Foreskin keratinocyte (primary cell): ENCODE measurements at places on chromosomes 1 and 21.

DNA sequence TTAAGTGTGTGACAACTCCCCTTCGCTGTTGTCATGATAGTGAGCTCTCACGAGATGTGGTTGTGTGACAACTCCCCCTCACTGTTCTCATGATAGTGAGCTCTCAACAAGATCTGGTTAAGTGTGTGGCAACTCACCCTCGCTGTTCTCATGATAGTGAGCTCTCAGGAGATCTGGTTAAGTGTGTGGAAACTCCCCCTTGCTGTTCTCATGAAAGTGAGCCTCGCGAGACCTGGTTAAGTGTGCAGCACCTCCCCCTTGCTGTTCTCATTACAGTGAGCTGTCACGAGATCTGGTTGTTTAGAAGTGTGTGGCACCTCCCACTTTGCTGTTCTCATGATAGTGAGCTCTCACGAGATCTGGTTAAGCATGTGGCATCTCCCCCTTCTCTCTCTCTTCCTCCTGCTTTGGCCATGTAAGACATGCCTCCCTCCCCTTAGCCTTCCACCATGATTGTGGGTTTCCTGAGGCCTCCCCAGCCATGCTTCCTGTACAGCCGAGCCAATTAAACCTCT, 25.1 kb upstream of the LSS start:
- DNase-seq: no peak

- no peak for DNase-seq
Measured at GRCh38 chr1:17538428-17539117, 925 bp upstream of the ARHGEF10L start.

- DNase-seq: no peak
Measured at GRCh38 chr21:27622631-27623030, 655.7 kb upstream of the ADAMTS5 start.

- DNase-seq: no peak
Measured at GRCh38 chr1:229844675-229845074, 218.6 kb downstream of the URB2 start.

GRCh38 chr21:45499201-45499750, 43.0 kb downstream of the SLC19A1 start:
- DNase-seq: no peak

GRCh38 chr21:34357889-34358288, 5.9 kb upstream of the KCNE2 start:
- DNase-seq: no peak

GRCh38 chr1:110291241-110292030, 47.7 kb upstream of the RBM15 start:
- no peak for DNase-seq

DNA sequence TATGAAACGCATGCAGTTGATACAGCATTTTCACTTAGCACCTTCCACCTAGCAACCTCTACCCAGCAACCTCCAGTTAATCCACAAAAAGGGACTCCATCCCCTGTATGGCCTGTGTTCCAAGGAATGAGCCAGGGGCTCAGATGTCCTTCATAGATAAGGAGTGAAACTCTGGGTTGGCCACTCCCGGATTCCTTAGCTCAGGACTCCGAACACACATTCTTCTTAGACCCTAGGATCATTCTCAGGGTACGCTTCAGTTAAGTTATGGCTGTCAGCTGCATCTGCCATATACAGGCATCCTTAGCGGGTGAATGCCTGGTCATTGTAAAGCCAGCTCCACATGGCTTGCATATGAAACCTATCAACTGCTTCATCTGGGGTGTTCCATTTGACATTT, 15.9 kb upstream of the IFI6 start:
- no peak for DNase-seq
